ENCODE measurements at places on chromosomes 2 and 18.
A peak's percentile ranks its signal among the peaks of the same experiment; 100 is the strongest.

GRCh38 chr2:238444242-238444641 is 17.5 kb downstream of the ASB1 start:
- no peak for DNase-seq

DNA sequence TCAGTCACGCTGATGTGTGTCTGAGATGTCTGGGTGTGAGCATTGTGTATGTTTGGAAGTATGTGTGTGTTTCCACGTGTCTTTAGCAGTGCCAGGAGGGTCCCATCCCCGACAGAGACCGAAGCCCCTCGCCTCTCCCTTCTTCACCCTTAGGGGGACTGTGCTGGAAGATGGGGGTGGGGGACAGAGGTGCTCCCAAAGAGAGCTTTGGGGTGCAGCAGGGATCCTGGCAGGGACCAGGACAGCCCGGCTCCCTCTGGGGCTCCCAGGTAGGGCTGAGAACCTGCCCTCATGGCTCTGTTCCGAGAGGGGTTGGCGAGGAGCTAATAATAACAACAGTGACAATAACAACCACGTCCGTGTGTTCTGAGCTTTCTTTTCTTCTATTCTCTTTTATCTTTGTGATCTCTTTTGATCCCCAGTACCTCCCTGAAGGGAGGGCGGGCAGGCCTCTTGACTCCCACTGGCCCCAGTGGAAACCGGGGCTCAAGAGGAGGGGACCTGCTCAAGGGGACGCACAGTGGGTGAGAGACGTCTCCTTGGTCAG is 57.6 kb downstream of the SMAD7 start:
- DNase-seq = no peak

GRCh38 chr18:78561757-78562510 is 417.7 kb upstream of the SALL3 start:
- no peak for DNase-seq

DNA sequence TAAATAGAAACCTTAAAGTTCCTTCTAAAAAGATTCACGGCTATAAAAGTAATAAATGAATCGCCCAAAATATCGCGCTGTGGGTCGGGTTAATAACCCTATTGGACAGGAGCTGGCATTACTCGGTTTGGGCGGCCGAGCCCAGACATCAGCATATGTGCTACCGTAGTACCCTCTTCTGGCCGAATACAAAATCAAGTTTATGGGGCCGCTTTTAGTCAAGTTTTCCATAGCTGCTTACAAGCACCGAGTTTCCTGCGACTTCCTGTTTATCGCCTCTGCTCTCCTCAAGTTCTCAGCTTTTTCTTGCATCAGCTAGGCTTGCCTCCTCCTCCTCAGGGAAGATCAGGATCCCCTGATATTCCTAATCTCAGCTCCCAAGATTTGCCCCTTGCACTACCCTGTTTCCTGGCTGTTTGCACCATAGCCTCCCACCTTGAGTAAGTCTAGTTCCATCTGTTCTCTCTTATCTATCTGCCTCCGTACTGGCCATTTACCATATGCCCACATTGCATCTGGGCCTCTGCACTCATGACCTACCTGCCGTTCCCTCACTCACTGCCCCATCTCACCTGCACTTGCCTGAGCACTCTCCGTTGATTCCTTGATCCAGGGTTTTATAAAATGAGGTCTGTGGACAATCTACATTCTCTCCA is 56.1 kb downstream of the SLC35F5 start:
- DNase-seq = peak; percentile 7

GRCh38 chr2:145260081-145260480 is 740.2 kb upstream of the ZEB2 start:
- DNase-seq = no peak

- no peak for DNase-seq
Measured at GRCh38 chr2:78455586-78455985, 569.9 kb upstream of the REG3G start.

DNA sequence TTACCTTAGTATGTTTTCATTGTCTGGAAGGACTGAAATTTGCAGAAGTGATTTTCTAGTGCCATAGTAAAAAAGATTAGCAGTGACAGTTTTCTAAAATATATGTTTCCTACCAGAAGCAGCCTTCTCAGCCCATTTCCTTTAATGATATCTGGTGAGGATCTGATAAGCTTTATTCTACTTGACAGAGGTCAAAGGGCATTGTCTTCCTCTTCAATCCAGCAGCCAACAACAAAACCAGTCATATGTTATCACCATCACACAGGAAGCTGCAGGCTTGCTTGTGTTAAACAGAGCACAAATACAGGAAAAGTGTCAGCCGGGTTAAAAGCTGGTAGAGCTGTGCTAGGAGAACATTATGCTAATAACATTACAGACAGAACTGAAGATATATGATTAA is 35.6 kb upstream of the ZSWIM2 start:
- DNase-seq = no peak

GRCh38 chr18:12021077-12021476 is 39.8 kb downstream of the IMPA2 start:
- DNase-seq = no peak

- no peak for DNase-seq
Measured at GRCh38 chr2:165795011-165795410, 964 bp upstream of the GALNT3 start.

DNA sequence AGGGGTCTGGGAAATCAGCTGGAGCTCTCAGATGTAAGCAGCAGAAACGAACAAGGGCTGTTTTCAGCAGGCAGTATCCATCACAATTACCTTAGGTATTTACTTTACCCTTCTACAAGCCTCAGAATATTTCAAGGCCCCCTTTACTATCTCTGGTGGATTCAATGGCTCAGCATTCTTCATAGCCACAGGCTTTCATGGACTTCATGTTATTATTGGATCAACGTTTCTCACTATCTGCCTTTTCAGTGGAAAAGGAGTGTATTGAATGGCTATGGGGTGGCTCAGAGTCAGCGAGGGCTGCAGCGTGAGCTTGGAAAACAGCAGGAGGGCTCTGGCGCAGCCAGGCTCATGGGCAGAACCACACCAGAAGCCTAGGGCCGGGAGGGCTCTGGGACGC is 16.6 kb upstream of the CHRNA1 start:
- no peak for DNase-seq

- no peak for DNase-seq
Measured at GRCh38 chr2:97996679-97997078, 931 bp upstream of the TMEM131 start.

- no peak for DNase-seq
Measured at GRCh38 chr2:9714630-9715214, 83.9 kb upstream of the YWHAQ start.

All from T-helper 22 cell (primary cell).